Activated naive CD4-positive, alpha-beta T cell treated with Interleukin-2 at 50 U/mL for 16 hours (primary cell): ENCODE measurements at places on chromosomes 16 and 17.

- DNase-seq, result no peak
These were observed 110.3 kb upstream of the CHMP6 start for GRCh38 chr17:80881306-80881705.

DNA sequence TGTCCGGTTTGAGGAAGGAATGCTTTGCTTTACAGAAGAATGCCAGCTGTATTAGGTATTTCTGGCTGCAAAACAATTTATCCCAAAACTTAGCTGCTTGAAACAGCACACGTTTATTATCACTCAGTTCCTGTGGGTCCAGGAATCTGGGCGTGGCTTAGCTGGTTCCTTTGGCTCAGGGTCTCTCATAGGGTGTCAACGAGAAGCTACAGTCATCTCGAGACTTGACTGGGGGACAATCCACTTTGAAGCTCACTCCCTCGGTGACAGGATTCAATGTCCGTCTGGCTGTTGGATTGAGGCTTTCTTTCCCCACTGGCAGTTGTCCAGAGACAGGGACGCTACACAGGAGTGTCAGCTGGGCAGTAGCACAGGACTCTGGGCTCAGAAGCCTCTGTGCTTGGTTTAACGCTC is 9.6 kb upstream of the RHBDF2 start:
- DNase-seq, result no peak

DNA sequence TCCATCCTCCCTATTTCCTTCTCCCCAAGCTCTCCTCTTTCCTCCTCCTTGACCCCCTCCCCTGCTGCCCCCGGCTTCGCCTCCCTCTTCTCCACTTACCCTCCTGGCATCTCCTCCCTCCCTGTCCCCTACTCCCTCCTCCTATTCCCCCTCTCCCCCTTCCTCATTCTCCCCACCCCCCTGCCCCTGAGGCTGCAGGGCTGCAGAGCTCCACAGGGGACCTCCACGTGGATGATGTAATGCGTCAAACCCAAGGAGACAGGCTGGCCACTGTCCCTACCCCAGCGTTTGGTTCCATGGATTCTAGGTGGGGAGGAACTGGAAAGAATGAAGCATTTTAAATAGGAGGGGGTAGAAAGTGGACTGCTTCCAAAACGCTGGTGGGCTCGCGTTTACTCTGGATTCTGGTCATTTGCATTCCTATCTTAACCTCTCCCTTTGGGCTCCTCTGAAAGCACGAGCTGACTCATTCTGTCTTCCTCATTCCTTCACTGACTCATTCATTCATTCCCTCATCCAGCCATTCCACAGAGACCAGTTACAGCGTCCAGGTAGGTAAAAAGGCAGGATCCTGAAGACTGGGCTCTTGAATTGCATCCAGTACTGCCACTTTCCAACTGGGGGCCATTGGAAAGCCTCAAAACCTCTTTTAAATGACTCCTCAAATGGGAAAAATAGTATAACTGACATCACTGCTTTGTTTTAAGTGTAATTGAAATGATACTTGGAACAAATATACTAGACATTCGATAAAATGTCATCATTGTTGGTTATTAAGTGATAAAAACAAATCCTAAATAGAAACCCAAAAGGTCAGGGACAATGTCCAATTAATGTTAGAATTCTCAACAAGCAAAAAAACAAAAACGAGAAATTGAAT is 943 bp upstream of the COTL1 start:
- DNase-seq, result no peak

GRCh38 chr16:4089811-4090301 is 26.4 kb downstream of the ADCY9 start:
- DNase-seq, result no peak

DNA sequence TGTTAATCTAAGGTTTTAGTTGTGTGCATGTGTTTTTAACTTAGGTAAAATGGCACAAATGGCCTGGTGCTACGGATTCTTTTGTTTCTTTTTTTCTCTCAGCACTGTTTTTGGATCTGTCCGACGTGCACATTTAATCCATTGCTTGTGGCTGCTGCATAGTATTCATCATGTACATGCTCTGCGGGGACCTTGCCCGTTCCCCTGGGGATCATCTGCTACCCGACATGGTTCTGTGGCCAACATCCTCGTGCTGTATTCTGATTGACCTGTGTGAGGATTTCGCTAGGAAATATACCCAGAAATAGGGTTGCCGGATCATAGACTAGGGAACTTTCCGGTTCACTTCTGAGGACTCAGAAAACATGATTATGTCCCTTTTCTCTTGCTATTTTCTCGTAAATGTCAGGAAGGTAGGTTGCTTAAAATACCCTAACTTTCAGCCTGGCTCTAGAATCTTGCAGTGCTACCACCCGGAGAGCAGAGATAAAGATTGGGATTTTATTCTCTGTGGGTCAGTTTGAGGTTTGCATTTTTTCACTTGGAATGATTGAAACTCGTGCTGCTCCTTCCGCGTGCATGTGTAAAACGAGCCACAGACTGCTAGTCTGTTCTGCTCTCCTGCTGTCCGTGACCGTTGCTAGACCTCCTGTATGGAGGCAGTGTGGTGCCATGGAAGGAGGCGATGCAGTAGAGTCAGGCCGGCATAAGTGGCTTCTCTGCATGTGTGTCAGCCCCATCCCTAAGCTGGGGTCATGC is 42.9 kb downstream of the LDHD start:
- no peak for DNase-seq

- DNase-seq, result no peak
These were observed 426.2 kb upstream of the EEF2KMT start for GRCh38 chr16:5523829-5524228.

- DNase-seq, result no peak
These were observed 200.5 kb downstream of the ZFHX3 start for GRCh38 chr16:72847187-72848027.

DNA sequence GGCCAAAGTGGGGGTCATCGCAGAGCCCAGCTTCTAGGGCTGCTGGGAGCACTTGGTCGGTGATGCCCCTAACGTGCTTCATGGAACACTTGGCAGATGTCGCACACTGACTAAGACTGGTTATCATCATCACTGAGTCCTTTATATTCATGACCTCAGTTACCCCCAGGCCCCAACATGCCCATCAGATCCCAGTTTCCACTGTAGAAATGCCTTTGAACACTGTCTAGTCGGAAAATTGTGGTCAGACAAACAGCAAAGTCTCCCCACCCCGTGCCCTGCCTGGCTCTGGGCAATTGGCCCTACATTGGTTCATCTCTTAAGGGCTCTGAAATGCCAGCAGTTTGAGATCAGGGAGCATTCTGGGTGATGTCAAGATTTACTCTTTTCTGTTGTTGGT is 51.3 kb downstream of the NKD1 start:
- DNase-seq, result no peak

GRCh38 chr16:21150375-21151001 is at the start of gene DNAH3:
Gene DNAH3, minus strand, starts transcription at chr16:21150846. Its CDS starts 527 bp downstream, at chr16:21150319.
- DNase-seq, result no peak

- no peak for DNase-seq
These were observed 106.3 kb upstream of the HLF start for GRCh38 chr17:55158439-55158838.

DNA sequence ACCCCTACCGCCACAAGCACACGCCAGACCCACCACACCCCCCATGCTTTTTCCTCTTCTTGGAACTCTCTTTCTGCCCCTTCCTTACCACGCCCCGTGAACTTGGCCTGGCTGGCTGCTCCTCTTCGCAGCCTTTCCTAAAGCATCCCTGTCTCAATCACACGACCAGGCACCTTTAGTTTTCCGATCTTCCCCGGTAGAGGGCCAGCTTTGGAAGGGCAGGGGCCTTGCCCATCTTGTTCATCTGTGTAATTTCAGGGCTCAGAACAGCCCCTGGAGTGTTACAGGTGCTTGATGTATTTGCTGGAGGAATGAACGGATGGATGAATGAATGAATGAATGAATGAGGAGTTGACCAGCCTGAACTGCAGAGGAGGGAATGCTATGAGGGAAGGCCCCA is 3.7 kb downstream of the SPPL2C start:
- no peak for DNase-seq

DNA sequence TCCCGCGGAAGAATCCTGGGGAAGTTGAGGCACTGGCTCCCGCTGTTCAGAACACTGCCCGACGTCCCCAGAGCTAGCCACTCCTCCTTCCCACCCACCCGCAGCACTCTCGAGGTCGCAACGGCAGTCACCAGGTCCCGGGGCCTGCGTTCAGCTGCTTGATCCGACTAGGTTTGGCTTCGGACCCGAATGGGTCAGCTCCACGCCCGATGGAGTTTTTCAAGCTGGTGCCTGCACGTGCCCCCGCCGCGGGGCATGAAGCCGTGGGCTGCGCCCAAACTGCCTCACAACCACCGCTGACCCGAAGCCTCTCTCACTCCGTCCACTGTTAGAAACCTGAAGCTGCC is 12.4 kb upstream of the ODF4 start:
- no peak for DNase-seq

GRCh38 chr16:11232852-11233726 is 22.9 kb downstream of the SOCS1 start:
- DNase-seq, result peak; percentile 91

DNA sequence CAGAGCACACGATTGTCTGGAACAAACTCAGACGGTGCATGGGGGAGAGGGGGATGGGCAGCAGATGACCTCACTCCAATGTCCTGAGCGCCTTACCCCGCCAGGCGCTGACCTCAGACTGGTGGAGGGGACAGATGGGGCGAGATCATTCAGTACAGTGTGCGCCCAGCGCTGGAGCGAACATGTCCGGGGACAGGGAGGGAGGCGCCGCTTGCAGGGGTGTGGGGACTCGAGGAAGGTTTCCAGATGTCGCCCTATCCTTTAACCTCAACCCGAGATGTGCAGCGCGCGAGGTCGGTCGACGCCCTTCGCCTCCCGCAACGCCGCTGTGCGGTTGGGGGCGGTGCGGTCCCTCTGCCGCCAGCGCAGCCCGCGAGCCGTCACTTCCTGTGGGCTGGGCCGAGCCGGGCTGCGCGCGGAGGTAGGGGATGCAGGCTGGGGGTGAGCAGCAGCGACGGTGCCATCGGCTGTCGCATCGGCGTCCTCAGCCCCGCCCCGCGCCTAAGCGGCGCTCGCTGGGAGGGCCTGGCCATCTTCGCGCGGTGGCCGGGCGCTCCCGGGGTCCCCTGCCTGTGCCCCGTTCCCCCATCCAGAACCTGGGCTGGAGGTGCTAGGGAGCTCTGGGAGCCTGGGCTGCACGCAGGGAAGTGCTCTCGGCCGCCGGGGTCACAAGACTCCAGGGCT is 5.3 kb upstream of the CDR2L start:
- DNase-seq, result peak; percentile 81

DNA sequence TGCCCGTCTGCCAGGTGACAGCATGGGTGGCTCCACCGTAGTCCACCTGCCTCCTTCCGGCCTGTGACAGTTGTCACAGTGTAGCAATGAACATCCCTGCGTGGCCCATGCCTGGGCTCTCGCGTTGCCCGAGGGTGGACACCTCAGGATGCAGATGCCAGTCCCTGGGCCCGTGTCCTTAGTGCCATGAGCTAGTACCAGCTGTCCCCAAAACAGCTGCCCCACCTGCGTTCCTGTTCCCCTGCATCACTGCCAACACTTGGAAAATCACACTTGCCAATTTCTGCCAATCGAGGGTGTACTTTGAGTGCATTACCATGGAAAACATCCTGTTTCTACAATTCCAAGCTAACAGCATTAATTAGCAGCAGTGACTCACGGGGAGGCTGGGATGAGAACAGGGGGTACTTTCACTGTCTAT is 9.0 kb upstream of the C16orf95 start:
- DNase-seq, result no peak

DNA sequence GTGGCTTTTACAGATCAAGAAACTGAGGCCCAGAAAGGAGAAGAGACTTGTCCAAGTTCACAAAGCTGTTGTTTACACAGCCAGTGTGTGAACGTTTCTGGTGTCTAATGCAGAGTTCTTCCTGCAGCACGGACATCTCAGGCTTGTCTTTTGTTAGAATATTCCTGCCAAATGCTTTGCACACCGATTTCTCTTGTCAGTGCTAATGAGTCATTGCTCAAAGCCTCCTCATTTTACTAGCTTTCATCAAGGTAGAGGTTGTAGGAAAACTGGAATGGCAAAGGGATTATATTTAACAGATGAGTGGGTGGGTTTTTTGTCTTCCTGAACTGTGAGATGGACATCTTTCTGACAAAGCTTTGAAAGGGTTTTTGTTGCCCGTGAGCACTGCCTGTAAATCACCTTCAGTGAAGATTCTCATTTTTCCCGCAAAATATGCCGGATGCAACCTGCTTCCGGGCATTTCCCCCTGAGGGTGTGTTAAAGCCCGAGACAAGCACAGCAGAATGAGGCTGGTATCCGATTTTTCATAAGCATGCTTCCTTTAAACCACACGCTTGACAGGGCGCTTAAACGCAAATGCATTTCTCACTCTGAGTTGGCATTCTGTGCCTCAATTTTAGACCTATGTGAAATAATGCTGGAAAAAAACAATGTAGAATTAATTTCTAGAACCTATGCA is 14.7 kb downstream of the PMM2 start:
- no peak for DNase-seq

- DNase-seq, result no peak
These were observed 47.9 kb upstream of the HNF1B start for GRCh38 chr17:37792787-37793186.

- DNase-seq, result no peak
These were observed 56.5 kb downstream of the USP31 start for GRCh38 chr16:23092801-23093117.

DNA sequence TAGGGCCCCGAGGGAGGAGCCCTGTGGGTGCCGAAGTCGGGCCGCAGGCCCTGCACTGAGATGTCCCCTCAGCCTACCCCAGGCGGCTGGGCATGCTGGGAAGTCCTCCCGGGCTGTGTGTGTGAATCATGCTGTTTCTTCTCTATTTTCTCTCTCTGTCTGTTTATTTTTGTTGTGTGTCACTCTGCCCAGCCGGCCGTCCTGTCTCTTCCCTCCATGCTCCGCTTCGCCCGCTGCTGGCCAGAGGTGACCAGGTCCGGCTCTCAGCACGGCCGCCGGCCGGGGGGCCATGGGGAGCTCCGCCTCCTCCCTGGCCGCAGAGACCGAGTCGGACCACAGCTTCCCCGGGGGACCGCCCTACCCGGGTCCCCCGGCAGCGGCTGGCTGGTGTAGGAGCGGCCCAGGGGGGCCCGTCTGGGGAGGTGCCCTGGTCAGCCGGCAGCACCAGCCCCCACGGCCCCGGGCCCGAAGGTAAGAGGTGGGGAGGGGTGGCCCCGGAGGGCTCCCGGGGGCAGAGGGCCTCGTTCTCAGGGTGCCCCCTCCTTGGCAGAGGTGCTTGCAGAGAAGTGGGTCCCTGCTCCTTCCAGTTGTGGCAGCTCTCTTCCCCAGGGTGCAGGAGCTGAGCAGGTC is 12.5 kb downstream of the CAPN15 start:
- DNase-seq, result no peak

GRCh38 chr17:63249256-63250004 is 196.7 kb downstream of the CYB561 start:
- DNase-seq, result no peak

- DNase-seq, result no peak
These were observed 1.5 kb upstream of the MAPK7 start for GRCh38 chr17:19376811-19377210.
